ENCODE measurements at places on chromosomes 16 and 17. TPM values are rescaled to one million over a fixed set of nuclear protein-coding genes. Genes with fewer than 3 reads are reported as not detected.

The CEP95 gene
- total RNA-seq, result 70.9 TPM

The ALOX15B gene
- 0.14 TPM for total RNA-seq

The CDK3 gene
- total RNA-seq, result 8.7 TPM

The SOX9 gene
- total RNA-seq, result not detected

The CDH11 gene
- total RNA-seq, result not detected

The SOX8 gene
- total RNA-seq, result 1.8 TPM

The NPTX1 gene
- 0.83 TPM for total RNA-seq

The RAB26 gene
- 2.0 TPM for total RNA-seq

The AGRP gene
- not detected for total RNA-seq
